ENCODE measurements at places on chromosomes 1 and 21.

DNA sequence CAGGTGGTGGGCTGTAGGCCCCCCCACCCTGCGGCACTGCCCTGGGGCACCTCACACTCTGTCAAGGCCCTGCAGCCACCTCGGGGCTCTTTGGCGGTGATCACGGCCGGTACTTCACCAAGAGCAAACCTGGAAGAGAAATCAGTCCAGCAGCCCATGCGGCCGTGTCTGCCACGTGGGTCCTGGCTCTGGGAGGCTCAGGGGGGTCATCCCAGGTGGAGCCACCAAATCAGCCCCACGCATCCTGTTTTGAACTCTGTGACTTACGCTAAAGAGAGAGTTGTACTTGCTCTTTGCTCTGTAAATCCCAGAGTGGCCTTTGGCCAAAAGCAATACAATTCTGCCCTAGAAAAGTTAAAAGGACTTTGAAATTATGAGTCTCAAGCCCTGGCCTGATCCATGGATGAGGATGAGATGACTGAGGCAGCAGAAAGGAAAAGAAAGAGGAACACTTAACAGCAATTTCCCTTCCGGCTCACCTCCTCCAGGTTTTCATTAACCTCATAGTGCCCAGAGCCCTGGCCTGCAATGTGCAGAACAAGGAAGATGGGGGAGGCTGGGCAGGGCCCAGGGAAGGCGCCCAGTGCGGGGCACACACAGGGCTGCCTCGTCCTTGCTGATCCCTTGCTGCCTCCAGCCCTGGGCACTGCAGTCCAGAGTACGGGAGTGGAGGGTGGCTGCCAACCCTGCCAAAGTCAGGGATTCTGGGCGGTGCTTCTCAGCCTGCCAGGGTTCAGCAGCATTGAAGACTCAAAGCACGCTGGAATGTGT is 337.0 kb downstream of the MATN1 start:
- no peak for DNase-seq

GRCh38 chr1:169892927-169893644 is 610 bp downstream of the SCYL3 start:
- DNase-seq: no peak

DNA sequence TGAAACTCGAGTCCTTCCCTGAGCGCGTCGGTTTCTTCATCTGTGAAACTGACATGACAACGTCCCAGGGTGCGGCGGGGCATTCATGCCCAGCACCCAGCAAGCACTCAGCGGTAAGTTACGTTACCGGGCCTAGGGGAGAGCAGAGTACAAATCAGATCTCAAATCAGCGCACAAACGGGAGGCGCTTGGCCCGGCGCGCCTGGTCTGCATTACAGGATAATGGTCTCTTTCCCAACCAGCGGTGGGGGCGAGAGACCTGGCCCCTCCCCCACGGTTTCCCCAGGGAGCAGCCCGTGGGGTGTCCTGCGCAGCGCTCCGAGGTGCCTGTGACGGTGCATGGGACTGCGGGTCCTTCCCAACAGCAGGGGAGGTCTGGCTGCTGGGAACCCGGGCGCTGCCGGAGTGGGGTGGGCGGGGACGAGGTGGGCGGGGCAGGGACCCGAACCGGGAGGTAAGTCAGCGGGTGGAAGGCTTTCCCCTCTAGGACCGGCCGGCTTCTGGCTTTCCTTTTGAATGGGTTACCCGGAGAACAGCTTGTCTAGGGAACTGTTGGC is 1.0 kb downstream of the TMEM51 start:
- DNase-seq: no peak

DNA sequence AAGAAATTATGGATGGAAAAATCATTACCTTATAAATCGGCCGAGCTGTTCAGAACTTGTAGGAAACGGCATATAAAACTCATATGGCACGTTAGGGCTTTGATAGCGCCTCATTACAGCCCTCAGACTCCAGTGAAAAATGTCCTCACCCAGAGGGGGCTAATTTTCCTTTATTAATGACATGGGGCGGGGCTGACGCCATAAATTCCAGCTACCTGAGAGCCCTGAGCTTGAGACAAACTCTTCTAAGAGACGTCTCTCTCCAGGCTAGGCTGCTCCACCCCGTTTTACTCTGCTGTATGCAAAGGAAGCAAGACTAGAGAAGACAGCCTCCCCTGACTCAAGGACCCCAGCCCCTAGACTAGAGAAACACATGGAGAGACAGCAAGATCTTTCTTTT is 149.4 kb downstream of the TRABD2B start:
- DNase-seq: no peak

- no peak for DNase-seq
Measured at GRCh38 chr1:19644681-19645410, 735 bp downstream of the NBL1 start.

GRCh38 chr1:77412069-77412819 is 130.4 kb downstream of the AK5 start:
- DNase-seq: no peak

- DNase-seq: no peak
Measured at GRCh38 chr1:93609536-93609935, 72.1 kb downstream of the BCAR3 start.

DNA sequence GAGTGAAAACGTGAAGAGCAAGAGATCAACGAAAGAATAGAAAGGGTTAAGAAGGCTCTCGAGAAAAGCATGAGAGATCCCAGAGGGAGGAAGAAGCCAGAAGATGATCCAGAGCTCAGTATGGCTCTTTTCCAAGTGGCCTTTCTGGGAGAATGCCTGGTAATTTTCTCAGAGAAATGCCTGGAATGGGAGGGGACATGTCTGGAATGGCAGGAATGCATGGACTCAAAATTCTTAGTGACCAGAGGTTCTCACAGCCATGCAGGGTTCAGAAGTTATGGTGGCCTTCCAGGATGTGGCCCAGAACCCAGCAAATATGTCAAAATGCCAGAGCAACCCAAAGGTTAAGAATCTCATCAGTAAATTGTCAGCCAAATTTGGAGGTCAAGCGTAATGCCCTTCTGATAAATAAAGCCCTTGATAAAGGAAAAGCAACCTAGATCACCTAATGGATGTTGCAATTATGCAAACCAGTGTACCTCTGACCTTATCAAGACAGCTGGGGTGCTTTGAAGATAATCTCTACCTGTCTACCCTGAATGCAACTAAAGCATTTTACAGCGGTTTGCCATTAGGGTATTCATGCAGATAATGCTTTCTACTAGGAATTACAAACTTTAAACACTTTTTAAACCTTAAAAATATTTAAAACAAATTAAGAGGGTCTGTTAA is 53.1 kb downstream of the NBPF6 start:
- DNase-seq: no peak

DNA sequence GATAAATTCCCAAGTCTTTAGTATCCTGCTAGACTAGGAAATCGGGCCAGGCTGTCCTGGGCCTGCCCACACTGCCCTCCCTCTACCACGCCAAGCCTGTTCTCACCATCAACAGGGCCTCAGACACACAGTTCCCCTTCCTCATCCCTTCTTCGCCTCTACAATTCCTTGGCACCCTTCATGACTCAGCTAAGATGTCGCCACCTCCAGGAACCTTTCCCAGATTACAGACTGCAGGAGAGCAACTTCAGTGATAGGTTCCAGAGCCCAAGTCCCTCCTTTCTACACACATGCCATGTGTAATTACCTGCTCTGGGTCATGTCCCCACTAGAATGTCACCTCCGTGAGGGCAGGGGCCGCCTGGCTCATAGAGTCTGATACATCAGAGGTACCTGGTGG is 3.3 kb downstream of the RIMS3 start:
- DNase-seq: no peak

- DNase-seq: no peak
Measured at GRCh38 chr1:183778568-183779433, 26.1 kb upstream of the RGL1 start.

DNA sequence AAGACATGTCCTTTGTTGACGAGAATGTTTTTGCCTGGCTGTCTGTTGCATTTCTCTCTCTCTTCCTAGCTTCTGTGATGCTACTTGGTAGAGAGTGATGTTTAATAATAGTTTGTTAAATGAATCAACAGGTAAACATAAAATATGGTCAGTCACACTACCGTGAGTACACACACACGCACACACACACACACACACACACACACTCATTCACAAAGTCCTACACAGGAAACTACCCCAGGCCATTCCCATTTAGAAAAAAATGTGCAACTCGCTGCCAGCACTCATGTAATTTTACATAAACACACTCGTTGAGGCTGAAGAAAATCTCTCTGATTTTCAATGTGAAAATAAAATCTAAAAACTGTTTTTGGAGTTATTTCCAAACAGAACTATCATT is 38.7 kb downstream of the RUNX1 start:
- DNase-seq: no peak

DNA sequence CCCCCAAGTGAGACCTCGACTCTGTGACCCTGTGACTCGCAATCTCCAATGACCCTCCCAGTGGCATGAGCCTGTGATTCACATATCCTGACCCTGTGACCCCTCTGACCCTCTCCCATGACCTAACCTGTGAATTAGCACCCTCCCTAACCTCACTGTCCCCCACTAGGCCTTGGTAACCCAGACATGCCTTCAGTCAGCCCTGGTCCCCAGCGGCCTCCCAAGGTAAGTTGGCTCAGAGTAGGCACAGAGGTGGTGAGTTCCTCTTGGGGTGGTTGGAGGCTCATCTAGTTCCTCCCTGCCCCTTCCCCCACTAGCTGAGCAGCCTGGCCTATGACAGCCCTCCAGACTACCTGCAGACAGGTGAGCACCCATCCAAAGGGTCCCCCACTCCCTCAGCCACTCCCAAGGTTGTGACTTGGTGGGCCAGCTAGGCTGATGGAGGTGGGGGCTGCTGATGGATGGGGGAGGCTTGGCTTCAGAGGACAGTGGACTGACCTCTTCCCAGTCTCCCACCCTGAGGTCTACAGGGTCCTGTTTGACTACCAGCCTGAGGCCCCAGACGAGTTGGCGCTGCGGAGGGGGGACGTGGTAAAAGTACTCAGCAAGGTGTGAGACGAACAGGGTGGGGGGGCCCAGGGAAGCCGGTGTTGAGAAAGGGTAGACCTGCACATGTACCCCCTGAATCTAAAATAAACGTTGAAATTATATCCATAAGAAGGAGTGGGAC is 1.6 kb downstream of the SH3D21 start:
- DNase-seq: no peak

GRCh38 chr1:212062832-212063438 is 27.4 kb downstream of the DTL start:
- DNase-seq: no peak

GRCh38 chr1:58802640-58803399 is 19.0 kb upstream of the JUN start:
- no peak for DNase-seq

DNA sequence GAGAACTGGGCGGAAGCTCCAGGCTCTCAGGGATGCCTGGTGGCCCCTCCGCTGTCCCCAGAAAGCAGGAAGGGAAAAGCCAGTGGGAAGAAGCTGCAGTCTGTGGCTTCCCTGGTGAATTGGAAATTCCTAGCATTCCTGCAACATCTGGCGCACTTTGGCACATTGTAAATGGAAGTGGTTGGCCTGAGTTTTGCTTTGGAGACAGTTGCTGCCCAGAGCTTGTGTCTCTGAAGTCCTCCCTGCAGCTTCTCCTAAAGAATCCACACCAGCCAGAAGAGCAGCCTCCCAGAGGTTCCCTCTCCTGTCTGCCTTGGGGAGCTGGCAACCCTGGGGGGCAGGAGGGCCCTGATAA is 48.2 kb downstream of the ARHGEF10L start:
- DNase-seq: no peak

All from stimulated activated CD8-positive, alpha-beta memory T cell treated with anti-CD3 and anti-CD28 coated beads, Interleukin-12 subunit alpha, Interleukin-12 subunit beta, amount 100 ng/mL, for 4 hours (primary cell).